A549 treated with CpdA at 1 μM for 4 hours (cell line): ENCODE measurements at places on chromosomes 1 and 21. TPM values are rescaled to one million over a fixed set of nuclear protein-coding genes. Genes with fewer than 3 reads are reported as not detected.

Gene CCDC27
- not detected in 5 replicates for total RNA-seq

Gene VANGL2
- 0.84 to 1.4 TPM (median 1.1 TPM) in 5 replicates for total RNA-seq

Gene HSD3B1
- total RNA-seq: not detected in 5 replicates

Gene IL22RA1
- total RNA-seq: 3.5 to 4.9 TPM (median 4.1 TPM) in 5 replicates

Gene PPFIA4
- 0.25 to 1.1 TPM (median 0.34 TPM) in 5 replicates for total RNA-seq

Gene PITHD1
- 29.5 to 40.2 TPM (median 36.9 TPM) in 5 replicates for total RNA-seq

Gene CYP4A22
- total RNA-seq: not detected in 5 replicates

Gene HSF2BP
- 1.3 to 1.9 TPM (median 1.4 TPM) in 5 replicates for total RNA-seq

Gene PLEKHN1
- 4.9 to 7.8 TPM (median 6.0 TPM) in 5 replicates for total RNA-seq

Gene NTRK1
- 0.08 to 0.16 TPM (median 0.10 TPM) in 4 of 5 replicates, not detected in the other for total RNA-seq

Gene KPRP
- total RNA-seq: not detected in 5 replicates

Gene RIMS3
- 0.48 to 0.99 TPM (median 0.88 TPM) in 5 replicates for total RNA-seq

Gene AKR7A3
- 0.14 to 0.17 TPM (median 0.16 TPM) in 5 replicates for total RNA-seq

Gene KCNQ4
- total RNA-seq: 0.14 to 0.39 TPM (median 0.25 TPM) in 5 replicates

Gene DDAH1
- 5.6 to 6.9 TPM (median 6.5 TPM) in 5 replicates for total RNA-seq

Gene C1orf21
- 6.4 to 12.0 TPM (median 8.4 TPM) in 5 replicates for total RNA-seq

Gene DCST1
- 0.02 TPM in 1 of 5 replicates, not detected in the others for total RNA-seq

Gene FAM43B
- 3.6 to 6.6 TPM (median 5.7 TPM) in 5 replicates for total RNA-seq

Gene C8B
- total RNA-seq: not detected in 5 replicates

Gene LMX1A
- not detected in 5 replicates for total RNA-seq

Gene SAMD11
- total RNA-seq: 14.4 to 35.3 TPM (median 31.0 TPM) in 5 replicates

Gene TP73
- 0.36 to 0.62 TPM (median 0.49 TPM) in 5 replicates for total RNA-seq

Gene RXRG
- total RNA-seq: not detected in 5 replicates

Gene ZNF648
- total RNA-seq: not detected in 5 replicates

Gene HLX
- total RNA-seq: 4.2 to 5.9 TPM (median 5.1 TPM) in 5 replicates

Gene KCNN3
- total RNA-seq: 0.05 to 0.07 TPM (median 0.05 TPM) in 3 of 5 replicates, not detected in the others

Gene NBPF10
- 0.49 to 0.78 TPM (median 0.55 TPM) in 5 replicates for total RNA-seq

Gene UMODL1
- total RNA-seq: not detected in 5 replicates

Gene FCRL1
- not detected in 5 replicates for total RNA-seq

Gene FCER1A
- not detected in 5 replicates for total RNA-seq

Gene CD1B
- total RNA-seq: not detected in 5 replicates

Gene NTNG1
- total RNA-seq: not detected in 5 replicates

Gene ADGRL4
- not detected in 5 replicates for total RNA-seq

Gene SELP
- total RNA-seq: not detected in 5 replicates

Gene TMEM81
- 2.4 to 3.9 TPM (median 2.8 TPM) in 5 replicates for total RNA-seq

Gene MRPL20
- 128 to 152 TPM (median 135 TPM) in 5 replicates for total RNA-seq

Gene SLAMF7
- total RNA-seq: 1.8 to 4.2 TPM (median 2.6 TPM) in 5 replicates
